ENCODE measurements at places on chromosomes 4 and X.

- no peak for DNase-seq
These were observed 86.7 kb downstream of the JAKMIP1 start for GRCh38 chr4:6113641-6114040.

DNA sequence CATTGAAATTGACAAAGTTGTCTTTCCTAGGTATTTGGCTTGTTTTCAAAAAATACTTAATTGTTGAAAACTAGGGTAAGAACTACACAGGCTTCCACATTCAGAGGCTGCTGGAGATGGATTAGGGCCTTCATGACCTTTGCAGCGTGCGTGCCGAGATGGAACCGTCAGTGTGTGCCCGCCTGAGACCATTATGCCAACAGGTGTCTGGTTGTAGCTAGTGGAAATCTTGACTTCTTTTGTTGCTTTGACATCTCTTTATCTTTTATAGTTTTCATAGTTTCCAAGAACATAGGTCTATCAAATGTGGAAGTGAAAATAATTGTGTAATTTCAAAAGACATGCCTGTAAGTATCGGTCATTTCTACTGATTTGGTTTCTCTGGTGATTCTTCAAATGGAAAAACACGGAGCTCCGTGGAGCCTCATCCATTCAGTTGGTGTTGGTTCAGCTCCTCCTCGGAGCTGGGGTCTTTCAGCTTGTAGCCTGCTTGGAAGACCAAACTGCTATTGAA lies 38.9 kb upstream of the CLCN4 start:
- no peak for DNase-seq

- no peak for DNase-seq
These were observed 39.5 kb downstream of the SLC7A11 start for GRCh38 chr4:138202686-138203085.

DNA sequence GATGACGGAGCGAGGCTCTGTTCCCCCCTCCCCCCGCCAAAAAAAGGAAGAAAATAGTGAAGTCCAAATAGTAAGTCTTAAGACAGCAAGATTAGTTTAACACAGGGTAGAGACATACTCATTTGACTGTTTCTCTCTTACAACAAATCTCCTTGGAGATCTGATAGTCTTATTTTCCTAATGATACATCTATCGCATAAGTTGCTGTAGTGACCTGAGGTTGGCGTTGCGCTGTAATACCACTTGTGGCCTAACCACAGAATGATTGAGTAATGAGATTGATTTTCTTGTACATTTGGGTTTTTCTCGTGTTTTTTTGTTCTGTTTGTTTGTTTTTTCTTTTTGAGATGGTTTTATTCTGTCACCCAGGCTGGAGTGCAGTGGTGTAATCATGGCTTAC lies 27.2 kb downstream of the OCIAD1 start:
- DNase-seq, result no peak

DNA sequence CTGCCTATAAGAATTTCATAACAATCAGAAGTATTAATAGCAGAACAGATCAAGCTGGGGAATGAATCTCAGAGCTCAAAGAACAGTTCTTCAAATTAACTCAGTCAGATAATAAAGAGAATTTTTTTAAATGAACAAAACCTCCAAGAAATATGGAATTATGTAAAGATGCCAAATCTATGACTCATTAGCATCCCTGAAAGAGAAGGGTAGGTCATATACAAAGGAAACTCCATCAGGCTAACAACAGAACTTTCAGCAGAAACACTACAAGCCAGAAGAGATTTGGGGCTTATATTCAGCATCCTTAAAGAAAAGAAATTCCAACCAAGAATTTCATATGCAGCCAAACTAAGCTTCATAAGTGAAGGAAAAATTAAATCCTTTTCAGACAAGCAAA lies 28.6 kb downstream of the CBR4 start:
- no peak for DNase-seq

DNA sequence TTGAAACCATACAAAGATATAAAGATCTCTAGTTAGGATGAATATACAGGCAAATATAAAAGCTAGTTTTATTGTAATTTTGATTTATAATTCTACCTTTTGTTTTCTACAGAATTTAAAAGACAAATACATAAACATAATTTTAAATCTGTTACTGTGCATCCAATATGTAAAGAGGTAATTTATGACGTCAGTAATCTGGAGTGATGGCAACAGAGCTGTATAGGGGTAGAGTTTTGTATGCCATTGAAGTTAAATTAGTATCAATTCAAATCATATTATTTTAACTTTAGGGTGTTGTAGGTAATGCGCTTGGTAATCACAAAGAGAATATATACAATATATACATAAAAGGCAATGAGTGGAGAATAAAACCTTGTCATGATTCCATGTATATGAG lies 183.7 kb upstream of the ARHGAP24 start:
- no peak for DNase-seq

GRCh38 chr4:36277533-36277932 lies 3.9 kb upstream of the DTHD1 start:
- no peak for DNase-seq

DNA sequence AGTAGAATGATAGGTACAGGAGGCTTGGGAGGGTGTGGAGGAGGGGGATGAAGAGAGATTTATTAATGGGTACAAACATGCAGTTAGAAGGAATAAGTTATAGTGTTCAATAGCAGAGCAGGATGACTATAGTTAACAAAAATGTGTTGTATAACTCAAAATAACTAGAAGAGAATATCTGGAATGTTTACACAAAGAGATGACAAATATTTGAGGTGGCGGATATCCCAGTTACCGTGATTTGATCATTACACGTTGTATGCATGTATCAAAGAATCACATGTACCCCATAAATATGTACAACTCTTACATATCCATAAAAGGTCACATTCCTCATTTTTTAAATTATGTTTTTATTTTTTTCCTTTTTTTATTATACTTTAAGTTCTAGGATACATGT lies 456.6 kb downstream of the MAGEB5 start:
- no peak for DNase-seq

DNA sequence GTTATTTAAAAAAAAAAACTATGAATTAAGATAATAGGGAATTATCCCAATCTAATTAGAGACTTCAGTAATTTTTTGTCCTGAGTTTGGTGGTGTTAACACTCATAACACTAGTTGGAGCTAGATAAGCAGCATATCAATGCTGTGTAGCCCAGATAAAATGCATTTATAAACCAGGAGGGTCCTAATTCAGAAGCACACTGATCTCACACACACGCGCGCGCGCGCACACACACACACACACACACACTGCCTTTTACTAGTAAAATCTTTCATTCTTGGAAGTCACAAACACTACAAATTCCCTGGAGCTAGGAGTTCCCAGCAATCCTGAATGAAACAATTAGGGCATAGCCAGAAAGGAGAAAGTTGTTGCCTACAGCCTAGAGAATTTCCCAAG lies 3.2 kb downstream of the UNC5C start:
- no peak for DNase-seq

Measured in activated CD8-positive, alpha-beta memory T cell treated with anti-CD3 and anti-CD28 coated beads, Interleukin-2, amount 10 ng/mL, durations not matched to agents 7 days and 5 days (primary cell).